HS-5 (cell line): ENCODE measurements at places on chromosomes 6 and 20.

DNA sequence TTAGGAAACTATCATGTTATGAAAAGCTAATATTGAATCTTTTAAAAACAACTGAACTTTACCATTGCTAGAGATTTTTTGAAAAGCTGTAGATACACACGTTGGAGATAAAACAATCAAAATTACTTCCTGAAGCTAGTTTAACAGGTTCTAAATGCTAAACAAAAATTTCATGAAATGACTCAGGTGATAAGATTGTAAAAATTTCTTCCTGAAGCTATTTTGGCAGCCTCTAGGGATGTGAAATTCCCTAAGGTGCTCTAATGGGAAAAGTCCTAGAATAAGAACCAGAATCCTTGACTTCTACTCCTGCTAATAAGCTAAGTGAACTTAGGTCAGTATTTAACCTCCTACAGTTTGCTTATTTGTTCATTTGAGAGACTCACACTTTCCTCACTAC, 8.5 kb downstream of the GCM2 start:
- DNase-seq: no peak

GRCh38 chr6:122719176-122719575, 60.3 kb upstream of the FABP7 start:
- DNase-seq: no peak

DNA sequence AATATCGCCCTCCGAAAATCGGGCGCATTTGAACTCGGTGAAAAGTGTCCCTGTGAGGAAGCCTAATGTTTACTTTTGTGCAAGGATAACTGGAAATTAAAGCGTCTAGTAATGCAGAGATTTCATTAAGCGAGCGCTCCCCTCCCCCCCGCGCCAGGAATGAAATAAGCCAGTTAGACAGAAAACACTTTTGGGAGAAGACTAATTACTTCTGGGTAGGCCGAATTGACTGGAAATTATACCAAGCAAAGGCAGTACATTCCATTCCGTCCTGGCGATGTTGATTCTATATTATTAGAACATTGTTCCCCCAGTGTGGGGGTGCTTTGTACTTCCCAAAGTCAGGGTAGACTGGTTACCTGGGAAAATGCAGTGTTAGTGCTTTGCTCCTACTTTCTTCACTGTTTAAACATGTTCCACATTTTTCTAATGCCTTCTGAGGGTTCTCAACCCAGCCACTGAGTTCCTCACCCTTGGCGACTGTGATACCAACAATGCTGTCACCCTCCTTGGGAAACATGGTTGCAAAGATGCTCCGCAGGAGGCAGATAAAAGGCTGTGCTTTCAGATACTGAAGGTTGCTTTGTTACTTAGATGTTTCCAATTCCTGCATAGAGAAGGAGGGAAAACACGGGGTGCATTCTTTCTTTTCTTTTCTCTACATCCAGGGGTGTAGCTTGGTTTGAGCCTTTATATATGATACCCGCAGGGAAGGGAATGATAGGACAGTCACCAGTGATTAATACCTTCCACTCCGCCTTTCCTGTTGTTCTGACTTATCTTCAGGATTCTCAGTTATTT, 2.6 kb downstream of the GJA1 start:
- DNase-seq: peak; percentile 67

DNA sequence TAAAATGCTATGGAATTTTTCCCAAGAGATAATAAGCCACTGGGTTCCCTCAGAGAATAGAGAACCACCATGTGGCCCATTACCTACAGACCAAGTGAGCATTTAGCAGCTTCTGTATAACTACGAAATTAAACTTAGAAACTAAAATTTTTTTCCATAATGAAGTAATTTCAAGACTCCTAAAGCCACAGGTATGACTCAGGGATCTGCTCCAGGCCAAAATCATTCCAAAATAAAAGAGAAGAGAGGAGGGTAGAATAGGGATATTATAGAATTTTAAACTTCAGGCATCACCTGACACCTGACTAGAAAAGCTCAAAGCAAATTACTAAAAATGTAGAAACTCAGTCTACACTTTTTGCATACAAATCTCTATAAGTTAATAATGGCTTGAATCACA, 108.9 kb upstream of the DST start:
- DNase-seq: no peak

- no peak for DNase-seq
Observed at GRCh38 chr6:146948790-146949342, 255.4 kb upstream of the STXBP5 start.

DNA sequence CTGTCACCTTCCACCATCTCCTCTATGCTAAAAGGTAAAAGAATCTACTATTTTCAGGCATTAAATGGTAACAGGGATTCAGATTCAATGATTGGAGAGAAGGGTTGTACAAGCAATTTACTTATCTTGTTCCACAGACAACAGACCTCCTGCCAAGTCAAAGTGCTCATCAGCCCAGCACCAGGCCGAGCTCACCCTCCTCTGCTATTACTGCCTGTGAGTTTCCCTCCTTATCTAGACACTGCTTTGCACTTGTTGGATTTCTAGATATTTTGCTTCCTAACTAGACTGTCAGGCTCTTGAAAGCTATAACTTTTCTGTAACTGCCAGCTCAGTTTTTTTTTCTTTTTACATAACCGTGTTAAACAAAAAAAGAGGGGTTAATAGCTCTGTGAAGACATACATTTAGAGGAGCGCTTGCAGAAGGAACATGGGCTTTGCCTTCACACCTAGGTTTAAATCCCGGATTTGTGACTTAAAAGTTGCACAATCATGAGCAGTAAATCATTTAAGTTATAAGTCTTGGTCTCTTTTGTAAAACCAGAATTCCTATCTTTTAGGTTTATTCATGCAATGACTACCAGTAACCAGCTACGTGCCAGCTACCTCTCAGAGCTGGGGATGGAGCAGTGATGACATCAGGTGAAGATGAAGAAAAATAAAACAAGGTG, 1.1 kb upstream of the FAM162B start:
- no peak for DNase-seq

DNA sequence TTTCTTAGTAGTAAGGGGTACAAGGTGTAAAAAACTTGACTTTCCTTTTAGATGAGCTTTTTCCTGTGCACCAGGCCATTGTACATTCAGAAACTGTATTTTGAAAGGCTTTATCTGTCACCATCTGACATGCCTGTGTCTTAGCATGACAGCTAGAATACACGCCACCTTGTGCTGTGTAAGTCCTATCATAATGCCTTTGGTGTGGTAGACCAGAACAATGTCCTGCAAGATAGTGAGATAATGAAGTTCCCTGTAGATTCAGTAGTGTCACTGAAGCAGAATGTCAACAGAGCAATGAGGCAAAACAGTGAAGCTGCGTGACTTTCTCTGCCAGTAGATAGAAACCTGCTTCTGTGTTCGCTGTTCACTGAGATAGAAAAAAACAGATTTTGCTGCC, 105.8 kb downstream of the JAG1 start:
- DNase-seq: no peak

DNA sequence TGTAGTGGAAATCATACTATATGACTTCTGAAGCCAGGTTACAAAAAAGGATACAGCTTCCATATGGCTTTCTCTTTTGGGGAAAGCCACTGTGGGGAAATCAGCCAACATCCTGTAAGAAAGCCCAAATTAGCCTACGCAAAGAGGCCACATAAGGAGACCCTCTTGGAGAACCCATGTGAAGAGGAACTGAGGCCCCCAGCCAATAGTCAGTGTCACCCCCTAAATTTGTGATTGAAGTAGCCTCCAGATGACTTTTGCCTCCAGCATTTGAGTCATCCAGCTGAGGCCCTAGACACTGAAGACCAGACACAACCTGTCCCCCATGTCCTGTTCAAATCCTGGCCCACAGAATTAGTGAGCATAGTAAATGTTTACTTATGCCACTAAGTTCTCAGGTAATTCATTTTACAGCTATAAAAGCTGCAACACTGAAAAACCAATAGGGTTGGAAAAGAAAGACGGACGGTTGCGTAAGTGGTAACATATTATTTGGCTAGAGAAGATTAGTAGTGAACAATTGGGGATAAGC, 60.4 kb downstream of the HMGCLL1 start:
- no peak for DNase-seq

DNA sequence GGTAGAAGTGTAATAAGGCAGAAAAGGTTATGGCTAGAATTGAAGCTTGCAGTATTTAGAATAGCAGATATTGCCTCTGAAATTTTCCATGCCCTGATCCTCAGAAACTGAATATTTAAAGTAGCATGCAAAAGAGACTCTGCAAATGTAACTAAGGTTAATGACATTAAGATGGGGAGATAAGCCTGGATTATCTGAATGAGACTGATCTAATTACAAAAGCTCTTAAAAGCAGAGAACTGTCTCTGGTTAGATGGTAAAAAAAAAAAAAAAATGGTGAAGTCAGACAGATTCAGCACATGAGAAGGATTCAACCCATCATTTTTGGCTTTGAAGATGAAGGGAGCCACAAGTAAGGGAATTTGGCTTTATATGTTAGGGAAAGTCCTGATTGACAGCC, 503.7 kb upstream of the IRAK1BP1 start:
- no peak for DNase-seq

DNA sequence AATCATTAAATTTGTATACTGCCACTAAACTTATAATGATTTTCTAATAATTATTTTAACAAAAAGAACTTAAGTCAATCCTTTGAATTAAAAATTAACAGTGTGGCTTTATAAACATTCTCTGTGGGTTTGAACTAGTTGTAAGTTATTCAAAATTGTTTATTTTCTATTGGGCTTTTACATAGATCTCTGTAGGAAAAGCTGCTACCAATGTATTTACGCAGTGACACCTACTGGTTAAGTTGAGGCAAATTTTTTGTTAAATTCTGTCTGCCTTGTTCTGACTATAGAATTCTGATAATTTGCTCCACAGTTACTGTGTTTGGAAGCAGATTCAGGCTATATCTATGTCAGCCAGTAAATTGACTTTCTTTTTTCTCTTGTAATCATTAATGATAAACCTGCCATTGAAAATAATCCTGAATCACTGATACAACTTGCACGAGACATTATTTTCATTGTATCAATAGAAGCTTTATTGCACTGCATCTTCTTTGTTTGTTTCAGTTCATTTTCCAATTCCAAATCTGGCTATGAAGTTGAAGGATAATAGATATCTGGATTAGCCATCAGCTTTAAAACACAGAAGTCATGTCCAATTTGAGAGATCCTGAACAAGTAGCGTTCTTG, 66.0 kb upstream of the UTRN start:
- DNase-seq: no peak
